ENCODE measurements at places on chromosomes 6 and 20.

DNA sequence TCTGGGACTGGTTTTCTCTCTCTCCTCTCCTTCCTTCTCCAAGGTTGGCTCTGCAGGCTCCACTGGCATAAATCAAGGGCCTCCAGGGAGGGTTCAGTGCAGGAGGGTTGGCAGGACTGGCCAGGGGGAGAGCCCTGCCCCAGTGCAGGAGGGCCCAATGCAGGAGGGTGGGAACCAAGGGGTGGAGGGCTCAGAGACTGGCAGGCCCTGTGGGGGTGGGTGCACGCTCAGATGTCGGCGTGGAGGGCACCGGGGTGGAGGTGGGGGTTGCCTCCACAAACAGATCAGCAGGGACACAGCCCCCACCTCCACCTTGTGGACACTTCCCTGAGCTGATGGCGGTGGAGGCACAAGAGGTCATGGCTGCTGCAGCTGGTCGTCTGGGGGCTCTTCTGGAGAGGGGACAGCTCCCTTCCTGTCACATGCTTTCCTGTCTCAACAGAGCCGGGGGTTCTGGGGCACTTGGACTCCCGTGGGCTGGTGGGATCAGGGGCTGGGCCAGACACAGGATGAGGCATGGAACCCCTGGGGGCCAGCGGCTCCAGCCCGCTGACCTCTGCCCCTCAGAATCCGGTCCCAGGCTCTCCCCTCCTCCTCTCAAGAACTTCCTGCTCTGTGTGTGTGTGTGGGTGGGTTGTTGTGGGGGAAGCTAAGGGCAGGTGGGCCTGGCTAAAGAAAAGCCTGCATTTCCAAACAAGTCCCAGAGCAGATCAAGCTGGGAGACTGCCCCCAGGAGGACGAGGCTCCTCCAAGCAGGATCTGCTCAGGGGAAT lies 2.7 kb upstream of the ABHD16B start:
- DNase-seq, result no peak

GRCh38 chr6:41022294-41022693 lies 16.7 kb downstream of the UNC5CL start:
- DNase-seq, result no peak

DNA sequence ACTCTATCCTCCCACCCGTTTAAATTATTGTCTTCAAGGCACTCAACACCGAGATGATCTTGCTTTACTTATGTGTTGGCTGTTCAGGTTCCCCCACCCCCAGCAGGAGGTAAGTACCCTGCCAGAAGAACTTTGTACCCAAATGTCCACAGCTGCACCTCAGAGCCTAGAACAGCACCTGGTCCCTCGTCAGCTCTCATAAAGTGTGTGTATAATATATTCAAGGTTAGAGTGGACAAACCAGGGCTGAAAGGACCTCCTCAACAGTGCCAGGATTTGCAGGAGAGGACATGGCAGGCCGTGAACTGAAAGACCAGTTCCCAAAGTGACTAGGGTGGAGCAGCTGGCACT lies 5.9 kb upstream of the CPXM1 start:
- no peak for DNase-seq

- no peak for DNase-seq
Measured at GRCh38 chr20:62535282-62535811, 59.6 kb upstream of the GATA5 start.

- no peak for DNase-seq
Measured at GRCh38 chr6:56795466-56796195, 152.9 kb upstream of the DST start.

DNA sequence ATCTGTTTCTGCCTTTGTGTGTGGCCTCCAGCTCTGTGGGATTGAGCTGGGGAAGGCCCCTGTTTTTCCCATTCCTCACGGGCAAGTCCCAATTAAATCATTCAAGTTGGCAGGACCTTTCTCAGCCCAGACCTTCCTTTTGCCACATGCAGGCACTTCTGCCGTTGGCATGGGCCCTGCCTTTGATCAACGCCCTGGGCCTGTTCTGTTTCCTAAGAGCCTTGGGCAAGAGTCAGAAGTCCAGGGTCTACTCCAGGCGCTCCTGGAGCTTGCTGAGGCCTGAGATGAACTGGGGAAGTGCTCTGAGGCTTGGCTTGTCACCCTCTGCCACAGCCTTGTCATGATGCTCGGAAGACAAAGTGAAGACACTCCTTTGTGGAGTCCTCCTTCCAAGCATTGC lies 7.1 kb downstream of the IP6K3 start:
- no peak for DNase-seq

- DNase-seq, result no peak
Measured at GRCh38 chr20:11389186-11389585, 528.5 kb upstream of the BTBD3 start.

GRCh38 chr6:159440349-159440748 lies 252.7 kb downstream of the SOD2 start:
- no peak for DNase-seq

- peak; percentile 46 for DNase-seq
Measured at GRCh38 chr6:3259491-3259958, 778 bp downstream of the PSMG4 start.

- peak; percentile 26 for DNase-seq
Measured at GRCh38 chr6:41940759-41941279, 789 bp downstream of the CCND3 start.

DNA sequence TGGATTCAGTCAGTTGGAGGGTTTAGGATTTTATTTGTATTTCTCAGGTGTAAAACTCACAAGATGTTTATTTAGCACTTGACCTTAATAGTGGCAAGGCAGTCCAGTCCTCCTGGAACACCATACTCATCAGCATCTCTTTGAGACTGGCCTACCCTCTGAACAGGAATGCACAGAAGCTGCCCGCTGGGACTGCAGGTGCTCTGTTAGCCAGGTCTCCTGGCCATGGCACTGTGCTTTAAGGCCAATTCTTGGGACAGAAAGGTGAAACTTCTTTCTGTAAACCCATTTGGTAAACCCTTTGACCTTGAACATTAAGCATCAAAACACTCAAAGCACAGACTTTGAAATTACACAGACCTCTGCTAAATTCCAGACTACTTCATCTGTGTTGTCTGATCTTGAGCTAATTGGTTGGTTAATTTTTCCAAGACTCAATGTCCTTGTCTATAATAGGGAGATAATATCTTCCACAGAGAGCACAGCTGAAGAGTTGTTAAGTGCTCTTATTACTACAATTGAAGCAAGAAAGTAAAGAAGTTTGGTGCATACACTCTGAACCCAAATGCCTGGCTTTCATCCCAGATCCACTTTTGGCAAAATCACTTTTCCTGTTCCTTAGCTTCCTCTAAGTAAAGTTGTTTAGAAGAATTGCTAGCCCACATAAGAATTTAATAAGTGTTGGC lies 54.9 kb upstream of the NT5E start:
- no peak for DNase-seq

GRCh38 chr6:35048631-35049083 lies 92.5 kb downstream of the TCP11 start:
- DNase-seq, result no peak

- DNase-seq, result no peak
Measured at GRCh38 chr6:111480988-111481822, 1.8 kb downstream of the REV3L start.

DNA sequence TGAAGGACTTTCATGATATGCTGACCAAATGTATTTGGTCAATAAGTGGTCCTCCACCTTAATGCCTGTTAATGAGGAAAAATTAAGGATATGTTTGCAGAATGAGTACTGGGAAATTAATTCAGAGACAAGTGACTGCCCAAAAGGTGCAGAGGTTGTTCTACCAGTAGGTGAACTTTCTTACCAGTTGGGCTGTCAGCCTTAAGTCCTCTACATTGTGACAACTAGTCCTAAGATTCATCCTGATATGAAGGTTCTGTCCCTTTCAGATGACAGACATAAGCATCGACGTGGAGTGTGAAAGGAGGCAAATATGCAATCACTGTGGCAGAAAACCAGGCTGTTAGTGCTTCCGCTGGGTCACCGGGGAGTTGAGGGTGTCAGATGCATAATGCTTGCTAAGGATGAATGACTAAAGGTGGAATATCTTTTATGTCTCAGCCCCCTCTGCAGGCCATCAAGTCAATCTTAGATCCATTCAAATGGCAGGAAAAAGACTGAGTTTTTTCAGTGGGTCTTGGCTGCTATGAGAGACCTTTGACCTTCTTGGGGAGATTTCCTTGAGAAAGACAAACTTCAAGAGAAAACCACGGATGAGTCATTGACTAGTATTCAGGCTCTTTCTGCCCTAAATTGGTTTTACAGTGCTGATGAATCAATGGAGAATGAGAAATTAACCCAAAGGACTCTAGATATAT lies 226.0 kb downstream of the TPBG start:
- no peak for DNase-seq
